ENCODE measurements at places on chromosomes 3 and 15.

DNA sequence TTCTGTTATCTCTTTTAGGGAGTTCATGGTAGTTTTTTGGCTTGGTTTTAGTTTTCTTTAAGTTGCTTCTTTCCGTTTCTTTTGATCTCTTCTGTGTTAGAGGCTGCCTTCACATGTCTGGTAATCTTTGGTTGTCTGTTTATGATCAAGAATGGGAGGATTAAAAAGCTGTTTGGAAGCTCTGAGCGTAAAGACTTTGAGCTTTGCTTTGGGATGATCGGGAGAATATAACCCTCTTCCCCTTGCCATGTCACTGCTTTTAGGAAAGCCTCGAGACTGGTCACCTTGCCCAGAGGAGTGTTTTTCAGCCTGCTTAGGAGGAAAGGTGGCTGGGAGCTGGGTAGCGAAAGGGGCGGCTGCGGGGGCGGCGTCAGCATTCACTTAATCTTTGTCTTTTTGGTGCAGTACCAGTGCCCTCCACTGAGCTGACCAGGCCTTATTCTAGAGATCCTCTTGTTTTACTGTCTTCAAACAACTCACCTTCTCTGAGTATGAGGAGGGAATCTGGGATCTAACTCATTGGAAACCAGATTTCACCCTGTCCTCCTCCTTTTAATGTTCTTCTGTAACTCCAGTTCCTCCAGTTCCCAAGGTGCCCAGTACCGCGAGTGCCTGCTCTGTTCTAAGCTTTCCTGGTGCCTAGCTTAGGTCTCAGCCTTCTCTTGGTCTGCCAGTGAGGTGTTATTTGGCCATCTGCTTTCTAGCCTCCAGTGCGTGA lies 15.5 kb downstream of the TATDN2 start:
- peak; percentile 66 for DNase-seq

- no peak for DNase-seq
Observed at GRCh38 chr3:150217691-150218090, 190.4 kb upstream of the TSC22D2 start.

GRCh38 chr15:83516935-83517334 lies 69.8 kb downstream of the SH3GL3 start:
- no peak for DNase-seq

- DNase-seq, result no peak
Observed at GRCh38 chr3:149417174-149417573, 39.7 kb upstream of the TM4SF1 start.

DNA sequence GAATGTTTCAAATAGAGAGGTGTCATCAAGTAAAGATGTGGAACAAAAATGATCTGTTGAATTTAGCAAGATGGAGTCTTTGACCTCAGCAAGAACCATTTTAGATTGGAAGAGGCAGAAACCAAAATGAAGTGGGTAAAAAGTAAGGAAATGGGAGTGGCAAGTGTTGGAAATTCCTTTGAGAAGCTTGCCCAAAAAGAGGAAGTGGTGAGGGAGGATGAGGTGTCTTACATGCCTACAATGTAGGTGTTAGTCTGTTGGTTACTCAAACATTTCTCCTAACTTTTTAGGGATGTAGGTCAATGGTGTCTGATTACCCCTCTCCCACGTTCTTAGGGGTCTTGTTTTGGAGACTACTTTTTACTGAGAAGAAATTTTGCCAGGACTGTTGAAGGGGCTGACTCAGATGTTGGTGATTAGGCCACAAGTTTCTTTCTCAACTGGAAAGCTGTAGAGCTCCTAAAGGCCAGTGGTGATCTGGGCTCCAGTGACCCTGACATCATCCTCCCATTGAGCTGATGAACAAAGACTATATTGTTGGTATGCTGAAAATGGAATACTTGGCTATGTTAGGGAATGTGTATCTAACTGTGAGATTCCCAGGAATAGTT lies 5.1 kb downstream of the PPP2R3A start:
- DNase-seq, result no peak

GRCh38 chr3:138594150-138594934 lies at the start of gene CEP70:
CEP70 (minus strand) TSS chr3:138594260; CDS start chr3:138572927, 21,333 bp downstream.
- DNase-seq, result peak; percentile 77

DNA sequence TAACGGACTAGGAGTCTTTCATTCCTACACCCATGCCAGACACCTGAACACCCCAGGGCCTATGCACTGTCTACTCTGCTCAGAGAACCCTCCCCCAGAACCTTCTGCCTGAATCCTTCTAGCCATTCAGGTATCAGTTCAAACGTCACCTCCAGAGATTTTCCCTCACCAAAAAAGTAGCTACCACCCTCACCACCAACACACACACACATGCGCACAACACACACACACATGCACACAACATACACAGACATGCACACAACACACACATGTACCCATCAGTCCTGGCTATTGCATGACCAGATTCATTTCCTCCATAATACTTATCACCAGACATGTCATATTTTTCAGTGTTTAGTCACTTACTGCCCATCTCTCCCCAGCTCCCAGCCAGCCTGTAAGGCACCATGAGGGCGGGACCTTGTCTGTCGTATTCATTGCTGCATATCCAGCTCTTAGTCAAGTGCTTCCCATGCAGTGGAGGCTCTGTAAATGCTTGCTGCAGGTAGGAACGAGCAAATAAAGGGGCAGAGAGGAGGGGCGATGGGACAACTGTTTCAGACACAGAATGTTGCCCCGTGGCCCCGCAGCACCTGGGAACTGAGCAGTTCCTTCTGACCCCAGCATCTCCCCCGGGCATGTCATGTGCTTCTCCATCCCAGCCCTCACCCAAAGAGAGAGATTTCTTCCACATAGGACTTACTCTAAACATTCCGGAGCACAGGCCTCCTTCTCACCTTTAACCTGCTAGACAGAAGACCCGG lies 29.2 kb downstream of the XXYLT1 start:
- DNase-seq, result no peak

- no peak for DNase-seq
Observed at GRCh38 chr15:80730387-80730786, 35.3 kb downstream of the ABHD17C start.

DNA sequence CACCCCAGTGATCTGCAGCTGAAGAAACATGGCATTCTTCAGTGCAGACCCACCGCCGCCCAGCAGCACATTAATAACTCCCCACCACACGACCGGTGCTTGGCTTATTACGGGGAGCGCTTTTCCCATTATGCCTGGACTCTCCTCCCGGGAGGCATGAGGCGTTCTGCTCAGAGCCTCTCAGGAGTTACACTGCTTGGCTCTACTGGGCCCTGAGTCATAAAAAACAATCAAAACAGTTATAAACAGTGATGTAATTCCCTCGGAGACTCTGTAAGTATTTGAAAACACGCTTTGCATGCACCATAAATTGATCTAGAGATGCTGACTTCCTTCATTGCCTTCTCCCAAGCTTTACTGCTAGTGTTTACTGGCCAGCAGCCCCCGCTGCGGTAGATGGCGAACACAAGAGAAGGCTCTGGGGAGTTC lies 77.1 kb upstream of the SNRPA1 start:
- DNase-seq, result no peak

DNA sequence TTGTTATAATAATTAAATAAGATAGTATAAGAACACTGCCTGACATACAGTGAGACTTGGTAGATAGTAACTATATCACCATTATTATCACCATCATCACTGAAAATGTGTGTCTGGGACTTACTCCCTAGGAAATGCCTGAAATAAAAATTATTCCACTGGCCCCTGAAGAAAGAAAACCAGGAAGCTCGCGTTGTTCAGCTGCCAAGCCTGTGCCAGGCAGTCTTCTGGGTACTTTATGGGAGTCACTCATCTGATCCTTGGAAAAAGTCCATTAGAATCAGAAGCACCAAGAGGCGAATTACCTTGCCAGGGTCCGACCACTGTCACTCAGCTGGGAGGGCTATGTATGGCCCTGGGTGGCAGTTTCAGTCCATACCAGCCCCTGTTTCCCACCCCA lies 220.3 kb upstream of the TPM1 start:
- no peak for DNase-seq

- DNase-seq, result no peak
Observed at GRCh38 chr15:49038382-49038781, 7.9 kb downstream of the SECISBP2L start.

DNA sequence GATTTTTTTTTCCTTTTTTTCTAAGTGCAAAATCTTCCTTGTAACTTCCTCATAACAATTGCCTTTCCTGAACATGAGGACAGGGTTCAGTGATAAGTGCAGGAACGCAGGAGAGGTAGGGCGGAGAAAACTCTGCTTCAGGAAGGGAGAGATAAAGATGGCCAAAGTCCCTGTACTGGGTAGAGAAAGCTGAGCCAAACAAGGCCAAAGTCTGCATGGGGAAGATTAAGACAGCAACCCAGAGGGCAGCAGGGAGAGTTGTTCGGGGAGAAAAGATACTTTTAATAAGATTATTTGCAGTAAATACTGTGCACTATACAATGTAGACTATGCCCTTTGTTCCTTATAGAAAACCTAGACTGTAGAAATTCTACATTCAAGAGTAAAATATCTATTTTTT lies 55.4 kb upstream of the LRRFIP2 start:
- DNase-seq, result no peak

GRCh38 chr15:57857871-57858270 lies 151.4 kb downstream of the POLR2M start:
- DNase-seq, result no peak

DNA sequence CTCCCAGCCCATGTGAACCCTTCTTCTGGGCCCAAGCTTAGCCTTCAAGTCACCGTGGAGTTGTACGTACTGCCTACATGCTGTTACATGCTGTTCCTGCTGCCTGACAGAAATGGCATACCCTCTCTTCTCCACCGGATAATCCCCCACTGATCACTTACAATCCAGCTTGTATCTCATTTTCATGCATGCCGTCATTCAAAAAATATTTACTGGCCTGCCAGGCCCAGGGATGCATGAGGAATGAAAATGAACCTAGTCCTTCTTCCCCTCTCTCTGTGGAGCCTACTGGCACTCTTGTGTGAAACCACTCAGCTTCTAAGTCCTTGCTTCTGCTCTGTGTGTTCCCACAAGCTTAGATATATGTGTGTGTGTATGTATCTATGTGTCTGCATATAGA lies 60.6 kb downstream of the WNT5A start:
- no peak for DNase-seq

GRCh38 chr3:70990185-70990584 lies 593.3 kb downstream of the FOXP1 start:
- no peak for DNase-seq

GRCh38 chr3:189789432-189789831 lies 158.2 kb downstream of the TP63 start:
- no peak for DNase-seq

DNA sequence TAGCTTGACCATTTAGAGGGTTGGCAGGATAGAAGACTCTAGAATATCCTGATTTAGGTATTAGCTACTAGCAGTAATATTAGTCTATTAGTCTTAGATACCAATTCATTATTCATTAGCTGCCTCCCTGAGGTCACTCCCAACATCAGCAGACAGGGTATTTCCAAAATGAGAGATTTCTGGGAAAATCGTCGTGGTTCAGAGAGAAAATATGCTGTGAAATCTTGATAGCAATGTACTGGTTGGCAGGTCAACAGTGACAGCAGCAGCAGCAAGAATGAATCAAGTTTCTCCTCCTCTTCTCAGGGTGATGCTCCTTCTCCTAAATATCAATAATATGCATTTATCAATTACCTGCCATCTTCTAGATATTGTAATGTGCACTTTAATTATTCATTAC lies 41.3 kb upstream of the ROBO1 start:
- DNase-seq, result no peak

DNA sequence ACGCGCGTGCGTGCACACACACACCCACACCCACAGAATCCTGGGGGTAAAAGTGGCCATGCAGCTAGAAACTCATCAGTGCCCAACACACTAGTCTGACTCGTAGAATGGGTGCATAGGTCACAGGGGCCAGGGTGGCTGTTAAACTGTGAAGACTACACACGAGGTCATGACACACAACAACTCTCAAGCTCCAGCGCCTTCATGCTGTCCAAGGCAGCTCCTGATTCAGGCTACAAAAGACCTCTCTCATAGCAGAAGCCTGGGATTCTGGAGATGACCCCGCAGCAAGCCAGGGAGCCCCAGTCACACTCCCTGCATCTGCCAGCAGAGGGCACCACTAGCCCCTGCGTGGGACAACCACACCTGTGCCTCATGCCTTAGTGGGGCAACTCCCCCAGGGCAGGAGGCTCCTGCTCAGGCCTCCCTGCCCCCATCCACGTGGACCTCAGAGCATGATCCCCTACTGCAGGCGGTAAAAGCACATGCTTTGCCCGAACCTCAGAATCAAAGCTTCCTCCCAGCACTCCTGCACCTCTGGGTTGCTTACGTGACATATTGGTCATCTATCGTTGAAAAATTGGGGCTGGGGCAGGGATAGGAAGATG lies 93.1 kb downstream of the LRIG1 start:
- DNase-seq, result peak; percentile 69

DNA sequence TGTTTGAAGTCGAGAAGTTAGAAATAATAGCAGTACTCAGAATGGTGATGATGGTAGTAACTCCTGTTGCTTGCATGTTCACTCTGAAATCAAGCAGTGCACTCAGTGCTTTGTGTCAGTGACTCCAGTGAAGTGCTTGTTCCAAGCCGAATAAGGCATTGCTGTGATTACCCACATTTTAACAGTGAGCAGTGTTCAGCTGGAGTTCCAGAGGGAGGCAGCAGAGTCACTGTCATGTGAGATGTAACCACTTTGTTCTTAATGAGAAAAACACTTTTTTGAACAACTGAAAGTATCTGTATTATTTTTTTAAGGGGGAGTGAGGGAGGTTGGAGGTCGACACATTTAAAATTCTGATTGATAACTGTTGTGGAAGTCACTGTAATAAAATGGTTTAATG lies 3.7 kb downstream of the MDFIC2 start:
- no peak for DNase-seq

Measured in activated T-cell treated with anti-CD3 and anti-CD28 coated beads for 4 hours (primary cell).